ENCODE measurements at places on chromosomes 3 and 15.

- no peak for DNase-seq
- no peaks in the 10 kb centered on the region for H3K4me1 ChIP-seq
- no peak overlapping the region for H3K27ac ChIP-seq
- no peaks in the 10 kb centered on the region for H3K27me3 ChIP-seq
Measured at GRCh38 chr3:27252646-27253045, 116.5 kb downstream of the NEK10 start.

DNA sequence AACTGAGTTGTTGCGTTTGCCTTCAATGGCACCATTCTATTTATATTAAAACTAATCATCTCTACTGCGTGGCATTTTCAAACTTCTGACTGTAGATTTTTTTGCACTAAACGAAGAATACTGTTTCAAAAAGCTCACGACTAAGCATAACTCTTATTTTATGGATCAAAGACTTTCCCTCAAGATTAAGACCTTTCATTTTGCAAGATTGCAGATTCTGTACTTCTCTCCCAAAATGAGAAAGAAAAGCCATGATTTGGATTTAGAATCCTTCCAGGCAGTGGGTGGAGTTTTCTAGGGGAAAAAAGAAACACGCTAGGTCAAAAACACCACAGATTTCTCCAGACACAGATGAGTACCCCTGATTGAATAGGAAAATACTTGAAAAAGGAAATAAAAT lies 617.2 kb upstream of the NR2F2 start:
- no peak overlapping the region for H3K4me3 ChIP-seq
- H3K27ac ChIP-seq = no peak overlapping the region
- no peaks in the 10 kb centered on the region for H3K36me3 ChIP-seq
- H3K4me1 ChIP-seq = no peaks in the 10 kb centered on the region

DNA sequence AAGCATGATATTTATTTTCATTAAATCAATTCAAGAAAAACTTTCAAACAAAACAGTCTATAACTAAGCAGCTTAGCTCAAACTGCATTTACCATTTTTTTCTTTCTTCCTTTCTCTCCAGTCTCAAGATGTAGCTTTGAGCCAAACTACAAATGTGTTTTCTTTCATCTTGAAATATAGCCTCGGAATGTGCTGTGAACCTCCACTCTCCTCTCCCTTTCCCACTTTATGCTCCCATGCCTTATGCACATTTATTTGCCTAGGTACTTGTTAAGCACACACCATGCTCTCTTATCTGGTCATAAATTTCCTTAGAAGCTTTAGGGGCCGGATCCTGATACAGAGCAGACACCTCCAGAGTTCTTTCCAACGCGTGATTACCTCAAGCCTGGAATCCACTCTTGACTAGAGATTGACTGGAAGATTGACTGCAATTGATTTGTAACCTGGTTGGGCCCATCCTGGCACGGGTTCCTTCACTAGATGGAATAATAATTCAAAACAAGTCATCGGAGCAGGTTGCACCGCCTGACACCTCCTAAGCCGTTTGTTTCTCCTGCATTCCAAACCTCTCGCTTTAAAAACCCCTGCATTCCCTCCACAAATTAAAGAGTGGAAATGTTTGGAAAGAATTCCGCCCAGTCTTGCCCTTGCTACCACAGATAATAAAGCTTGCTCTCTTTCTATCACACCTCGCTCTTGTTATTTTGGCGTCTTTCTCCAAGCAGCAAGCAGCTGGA lies 344.7 kb downstream of the CHL1 start:
- no peak for DNase-seq
- no peak overlapping the region for H3K4me3 ChIP-seq
- no peaks in the 10 kb centered on the region for H3K36me3 ChIP-seq

DNA sequence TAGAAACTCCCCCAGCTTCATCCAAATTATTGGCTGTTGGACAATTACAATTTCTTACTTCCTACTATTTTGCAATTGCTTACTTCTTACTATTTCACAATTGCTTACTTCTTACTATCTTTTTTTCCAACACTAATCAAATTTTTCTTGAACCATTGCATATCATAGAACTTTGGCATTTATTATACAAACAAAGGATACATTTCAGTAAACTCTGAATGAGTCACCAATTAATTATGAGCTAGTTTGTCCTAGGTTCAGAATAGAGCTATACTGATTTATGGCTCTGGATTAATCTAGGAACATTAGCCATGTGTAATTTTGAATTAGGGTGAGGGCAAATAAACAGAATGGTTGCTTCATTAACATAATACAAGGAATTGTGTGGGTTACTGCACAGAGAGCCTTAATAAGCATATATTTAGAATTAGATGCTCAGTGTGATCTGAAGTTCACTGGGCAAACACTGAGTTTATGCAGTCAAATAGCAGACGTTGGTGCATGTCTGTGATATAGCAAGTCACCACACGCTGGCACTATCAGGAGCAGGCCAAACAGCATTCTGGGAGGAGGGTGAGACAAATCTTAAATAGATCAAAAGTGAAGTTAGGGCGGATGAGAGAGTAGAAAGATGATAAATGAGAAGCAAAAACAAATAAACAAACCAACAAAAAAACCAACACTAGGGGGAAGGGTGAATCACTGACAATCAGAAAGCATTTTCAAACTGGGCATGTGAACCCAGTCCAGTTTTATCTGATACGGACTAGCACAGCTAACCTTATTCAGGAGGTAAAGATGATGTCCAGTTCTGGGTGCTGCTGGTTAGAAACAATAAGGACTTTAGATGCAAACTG lies 21.5 kb downstream of the GABRR3 start:
- H3K36me3 ChIP-seq = no peaks in the 10 kb centered on the region
- no peak for DNase-seq
- no peaks in the 10 kb centered on the region for H3K4me1 ChIP-seq

GRCh38 chr15:72491768-72492167 lies 17.6 kb downstream of the ARIH1 start:
- peaks cover 9% of the 10 kb centered on the region for H3K36me3 ChIP-seq
- H3K4me1 ChIP-seq = no peaks in the 10 kb centered on the region
- H3K27me3 ChIP-seq = no peaks in the 10 kb centered on the region
- no peak overlapping the region for H3K4me3 ChIP-seq
- H3K27ac ChIP-seq = no peak overlapping the region

DNA sequence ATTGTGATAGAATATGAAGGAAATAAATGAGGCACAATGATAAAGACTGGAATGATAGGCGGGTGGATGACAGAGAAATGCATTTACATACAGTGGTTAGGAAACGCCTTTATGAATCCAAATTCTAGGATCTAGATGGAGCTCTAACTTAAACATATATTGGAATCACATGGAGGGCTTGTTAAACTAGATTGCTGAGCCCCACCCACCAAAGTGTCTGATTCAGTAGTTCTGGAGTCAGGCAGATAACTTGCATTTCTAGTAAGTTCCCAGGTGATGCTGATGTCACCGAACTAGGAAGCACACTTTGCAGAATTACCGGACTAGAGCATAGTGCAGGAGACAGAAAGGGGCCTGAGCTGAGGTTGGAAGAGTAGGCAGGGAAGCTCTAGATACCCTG lies 837.2 kb downstream of the FHIT start:
- H3K4me1 ChIP-seq = no peaks in the 10 kb centered on the region
- H3K27ac ChIP-seq = no peak overlapping the region
- H3K4me3 ChIP-seq = no peak overlapping the region
- no peaks in the 10 kb centered on the region for H3K36me3 ChIP-seq
- no peak for DNase-seq

DNA sequence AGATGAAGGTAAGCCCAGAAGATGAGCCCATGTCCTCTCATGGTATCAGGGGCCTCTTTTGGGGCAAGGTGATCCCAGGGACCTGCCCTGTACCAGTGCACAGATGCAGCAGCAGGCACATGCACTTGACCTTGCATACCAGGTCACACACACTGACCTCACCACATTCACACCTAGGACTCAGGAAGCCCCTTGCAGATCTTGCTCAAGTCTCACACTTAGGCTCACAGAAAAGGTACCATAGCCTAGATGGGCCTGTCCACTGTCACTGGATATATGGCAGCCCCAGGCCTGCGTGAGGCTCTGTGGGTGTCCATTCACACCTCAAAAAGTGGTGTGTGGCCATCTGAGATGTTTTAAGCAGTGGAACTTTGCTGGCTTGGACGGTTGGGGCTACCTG lies 58.7 kb downstream of the CACNA2D2 start:
- no peaks in the 10 kb centered on the region for H3K27me3 ChIP-seq
- peaks cover under 1% of the 10 kb centered on the region for H3K4me1 ChIP-seq
- H3K36me3 ChIP-seq = no peaks in the 10 kb centered on the region
- no peak overlapping the region for H3K4me3 ChIP-seq
- DNase-seq = no peak

GRCh38 chr3:112560307-112560706 lies 1.5 kb downstream of the ATG3 start:
- no peak for DNase-seq
- H3K36me3 ChIP-seq = peaks cover 4% of the 10 kb centered on the region
- peaks cover 4% of the 10 kb centered on the region for H3K4me1 ChIP-seq
- H3K27ac ChIP-seq = no peak overlapping the region
- peak overlapping the region; percentile 88 for H3K4me3 ChIP-seq
- no peaks in the 10 kb centered on the region for H3K27me3 ChIP-seq

- no peak overlapping the region for H3K27ac ChIP-seq
- no peaks in the 10 kb centered on the region for H3K27me3 ChIP-seq
- DNase-seq = peak; percentile 50
- no peaks in the 10 kb centered on the region for H3K36me3 ChIP-seq
- no peak overlapping the region for H3K4me3 ChIP-seq
Measured at GRCh38 chr3:4290272-4290893, 12.8 kb upstream of the SETMAR start.

DNA sequence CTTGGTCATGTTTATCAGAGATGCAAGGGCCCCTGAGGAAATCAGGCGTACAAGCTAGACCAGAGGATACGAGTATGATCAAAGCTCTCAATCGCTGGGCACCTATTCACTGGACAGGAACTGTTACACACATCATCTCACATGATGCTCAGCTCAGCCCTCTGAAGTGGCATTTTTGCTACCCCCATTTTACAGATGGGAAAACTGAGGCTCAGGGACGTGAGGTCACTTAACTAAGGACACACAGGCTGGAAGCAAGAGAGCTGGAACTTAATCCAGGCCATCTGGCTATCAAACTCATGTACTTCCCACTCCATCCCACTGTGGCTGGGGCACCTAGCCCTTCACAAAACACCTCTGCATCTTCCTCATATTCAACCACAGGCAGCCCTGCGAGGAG lies 72.9 kb upstream of the SLC6A1 start:
- no peaks in the 10 kb centered on the region for H3K4me1 ChIP-seq
- no peaks in the 10 kb centered on the region for H3K36me3 ChIP-seq
- no peak for DNase-seq
- no peak overlapping the region for H3K27ac ChIP-seq
- H3K27me3 ChIP-seq = no peaks in the 10 kb centered on the region

GRCh38 chr3:16132928-16133327 lies 41.6 kb upstream of the GALNT15 start:
- no peak overlapping the region for H3K27ac ChIP-seq
- H3K36me3 ChIP-seq = no peaks in the 10 kb centered on the region
- no peaks in the 10 kb centered on the region for H3K4me1 ChIP-seq
- H3K27me3 ChIP-seq = no peaks in the 10 kb centered on the region
- no peak for DNase-seq

DNA sequence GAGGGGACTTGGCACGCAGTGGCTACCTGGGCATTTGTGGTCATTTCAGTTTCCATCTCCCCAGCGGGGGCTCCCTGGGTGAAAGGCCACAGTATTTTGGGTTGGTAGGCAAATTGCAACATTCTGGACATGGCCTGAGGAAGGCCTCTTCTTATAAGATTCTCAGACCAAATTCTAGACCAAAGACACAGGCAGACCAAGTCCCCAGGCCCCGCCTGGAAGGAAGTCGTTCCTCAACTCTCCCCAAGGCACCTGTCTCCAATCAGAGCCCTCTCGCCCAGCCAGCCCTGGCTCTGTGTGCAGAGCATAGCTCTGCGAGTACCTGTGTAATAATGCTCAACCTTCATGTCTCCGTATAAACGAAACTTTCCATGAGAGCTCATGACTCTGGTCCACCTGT lies 53.1 kb downstream of the GRIP2 start:
- no peaks in the 10 kb centered on the region for H3K4me1 ChIP-seq
- no peaks in the 10 kb centered on the region for H3K27me3 ChIP-seq
- H3K4me3 ChIP-seq = no peak overlapping the region
- no peak for DNase-seq

DNA sequence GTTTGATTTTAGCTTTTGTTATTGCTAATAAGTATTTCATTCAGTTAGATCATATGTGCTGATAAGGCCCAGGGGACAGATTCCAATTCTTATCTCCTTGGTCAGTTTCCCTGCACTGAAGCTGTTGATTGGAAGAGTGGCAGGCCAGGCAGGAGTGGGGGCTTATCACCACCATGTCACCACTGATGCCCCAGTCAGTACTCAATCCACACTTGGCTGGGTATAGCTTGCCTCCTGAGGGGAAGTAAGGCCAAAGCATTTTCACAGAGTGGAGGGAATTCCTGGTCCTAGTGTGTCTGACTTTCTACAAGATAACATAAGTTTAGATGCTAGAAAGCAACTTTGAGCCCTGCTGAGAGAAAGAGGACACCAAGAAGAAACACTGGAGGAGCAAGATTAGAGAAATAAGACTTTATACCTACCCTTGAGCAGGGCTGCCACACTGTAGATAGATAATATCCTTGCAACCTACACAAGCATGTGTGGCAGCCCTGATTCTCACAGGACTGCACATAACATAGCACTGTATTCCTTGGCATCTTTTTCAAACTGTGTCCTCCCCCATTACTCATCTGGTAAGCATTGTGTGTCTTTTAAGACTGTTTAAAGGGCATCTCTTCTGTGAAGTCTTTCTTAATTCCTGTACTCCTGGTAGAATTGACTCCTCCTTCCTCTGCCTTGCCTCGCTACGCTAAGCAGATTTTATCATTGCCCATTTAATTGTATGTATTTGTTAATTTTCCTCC lies 24.3 kb downstream of the OXNAD1 start:
- peak overlapping the region; percentile 70 for H3K27ac ChIP-seq
- DNase-seq = no peak
- peak overlapping the region; percentile 44 for H3K4me3 ChIP-seq
- no peaks in the 10 kb centered on the region for H3K27me3 ChIP-seq
- no peaks in the 10 kb centered on the region for H3K36me3 ChIP-seq

DNA sequence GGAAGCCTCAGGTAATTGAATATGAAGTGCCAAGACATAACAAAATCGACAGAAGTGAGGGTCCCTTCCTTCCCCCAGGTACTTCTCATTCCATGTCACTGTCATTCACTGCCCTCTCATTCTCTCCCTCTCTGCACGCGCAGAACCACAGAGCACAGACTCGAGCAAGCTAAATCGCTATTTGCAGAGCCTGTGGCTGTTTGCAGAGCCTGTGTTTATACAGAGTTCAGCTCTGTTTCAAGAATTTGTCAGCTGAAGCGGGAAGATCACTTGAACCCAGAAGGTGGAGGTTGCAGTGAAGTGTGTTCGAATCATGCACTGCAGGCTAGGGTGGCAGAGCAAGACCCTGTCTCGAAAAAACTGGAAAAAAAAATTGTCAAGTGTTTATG lies 2.5 kb downstream of the VILL start:
- H3K27me3 ChIP-seq = no peaks in the 10 kb centered on the region
- peaks cover 8% of the 10 kb centered on the region for H3K4me1 ChIP-seq

DNA sequence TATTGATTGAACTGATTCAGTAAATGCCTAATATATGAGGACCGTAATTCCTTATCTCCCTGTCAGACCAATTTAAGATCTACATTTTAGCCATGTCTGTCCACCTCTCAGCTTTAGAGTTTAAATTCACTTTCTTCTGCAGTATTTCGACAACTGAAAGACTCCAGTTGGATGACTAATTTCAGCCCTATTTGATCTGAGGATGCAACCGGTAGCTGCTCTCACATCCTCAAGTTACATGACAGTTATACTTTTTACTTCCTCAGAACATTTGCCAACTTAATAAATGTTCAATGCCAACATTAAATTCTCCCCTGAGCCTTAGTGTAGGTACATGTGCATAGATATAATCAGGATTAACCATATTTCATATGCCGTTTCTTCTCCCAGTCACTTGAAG lies 2.5 kb upstream of the HHLA2 start:
- no peak overlapping the region for H3K4me3 ChIP-seq
- H3K27me3 ChIP-seq = no peaks in the 10 kb centered on the region
- H3K4me1 ChIP-seq = no peaks in the 10 kb centered on the region
- DNase-seq = no peak
- no peak overlapping the region for H3K27ac ChIP-seq
